ENCODE measurements at places on chromosomes 2 and 18.
A peak's percentile ranks its signal among the peaks of the same experiment; 100 is the strongest.

GRCh38 chr18:46340716-46341115 lies 236.5 kb downstream of the HAUS1 start:
- DNase-seq, result no peak

DNA sequence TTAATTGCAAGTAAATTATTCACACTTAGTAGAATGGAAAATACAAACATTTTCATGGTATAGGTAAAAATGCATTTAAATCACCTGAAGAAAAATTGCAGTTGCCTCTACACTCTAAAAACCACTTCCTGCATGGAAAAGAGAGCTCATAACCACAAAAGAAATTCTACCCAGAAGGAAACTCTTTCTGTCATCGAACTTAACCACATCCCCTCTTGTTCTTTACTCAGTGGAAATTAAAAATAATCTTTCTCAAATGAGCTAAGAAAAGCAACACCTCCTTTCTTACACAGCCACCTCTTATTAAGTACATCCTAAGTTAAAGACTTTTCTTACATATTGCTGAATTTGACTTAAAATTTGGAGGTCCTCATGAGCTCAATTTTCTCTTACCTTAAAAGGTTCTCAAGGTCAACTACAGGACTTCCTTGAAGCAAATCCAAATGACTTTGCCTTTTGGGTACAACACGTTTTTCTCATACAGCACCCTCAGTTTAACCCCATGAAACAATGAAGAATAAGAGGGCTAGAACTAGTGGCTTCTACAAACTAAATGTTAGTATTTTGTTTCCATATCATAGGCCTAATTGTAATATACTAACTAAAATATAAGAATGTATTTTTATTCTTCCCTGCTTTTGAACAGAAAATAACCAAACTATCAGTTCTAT lies 109.1 kb upstream of the CRIM1 start:
- no peak for DNase-seq

DNA sequence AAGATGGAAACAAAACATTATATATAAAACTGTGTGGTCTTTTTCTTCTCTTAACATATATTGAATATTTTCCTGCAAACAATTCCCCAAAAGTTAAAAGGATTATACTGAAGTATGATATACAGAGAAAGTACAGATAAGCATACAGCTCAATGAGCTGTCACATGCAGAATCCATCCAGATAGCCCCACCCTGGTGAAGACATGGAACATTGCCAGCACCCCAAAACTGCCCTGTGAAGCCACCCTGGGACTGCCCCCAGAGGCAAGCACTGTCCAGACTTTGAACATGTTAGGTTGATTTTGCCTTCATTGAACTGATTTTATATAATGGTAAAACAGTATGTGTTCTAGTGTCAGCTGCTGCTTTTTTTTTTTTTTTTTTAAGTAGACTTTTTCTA lies 112.3 kb upstream of the IL1R2 start:
- DNase-seq, result no peak

DNA sequence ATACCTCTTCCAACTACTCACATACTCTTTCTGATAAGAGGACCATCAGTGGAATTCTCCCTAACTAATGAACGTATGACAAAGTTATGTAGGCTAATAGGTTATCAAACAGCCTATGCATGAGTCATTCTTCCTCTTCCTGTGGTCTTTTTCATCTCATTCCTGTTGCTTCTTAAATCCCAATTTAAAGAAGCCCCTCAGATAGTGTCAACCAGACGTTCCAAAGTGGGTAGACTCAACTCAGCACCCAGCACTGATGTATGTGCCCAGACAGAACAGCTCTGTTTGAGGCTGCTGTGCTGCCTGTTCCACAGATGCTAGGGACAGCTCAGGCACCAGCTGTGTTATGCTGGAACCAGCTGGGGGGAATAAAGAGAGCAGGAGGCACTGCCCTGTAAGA lies 52.6 kb downstream of the CXCR4 start:
- peak; percentile 75 for DNase-seq

GRCh38 chr2:39033980-39034379 lies 86.9 kb downstream of the SOS1 start:
- DNase-seq, result no peak

GRCh38 chr2:65974067-65974723 lies 460.7 kb upstream of the MEIS1 start:
- DNase-seq, result no peak

Data from NCI-H524 (cell line).